AML-193 (cell line): ENCODE measurements at places on chromosomes 2 and 18.

DNA sequence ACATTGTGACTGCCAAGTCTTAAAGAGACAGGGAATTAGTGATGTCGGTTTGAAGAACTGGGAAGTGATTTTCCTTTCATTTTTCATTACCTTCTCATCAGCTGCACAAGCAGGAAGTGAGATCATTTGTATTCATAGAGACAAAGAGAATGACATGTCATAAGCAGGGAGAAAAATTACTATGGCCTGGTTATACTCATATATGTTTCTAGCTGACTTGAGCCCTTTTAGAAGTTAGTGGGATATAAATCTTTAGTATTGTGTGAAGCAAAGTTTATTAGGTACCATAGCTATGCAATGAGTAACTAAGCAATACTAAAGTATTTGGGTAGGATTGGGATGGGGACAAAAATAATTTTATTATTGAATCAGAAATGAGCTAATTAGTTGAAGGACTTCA is 284.1 kb downstream of the PID1 start:
- DNase-seq = no peak

DNA sequence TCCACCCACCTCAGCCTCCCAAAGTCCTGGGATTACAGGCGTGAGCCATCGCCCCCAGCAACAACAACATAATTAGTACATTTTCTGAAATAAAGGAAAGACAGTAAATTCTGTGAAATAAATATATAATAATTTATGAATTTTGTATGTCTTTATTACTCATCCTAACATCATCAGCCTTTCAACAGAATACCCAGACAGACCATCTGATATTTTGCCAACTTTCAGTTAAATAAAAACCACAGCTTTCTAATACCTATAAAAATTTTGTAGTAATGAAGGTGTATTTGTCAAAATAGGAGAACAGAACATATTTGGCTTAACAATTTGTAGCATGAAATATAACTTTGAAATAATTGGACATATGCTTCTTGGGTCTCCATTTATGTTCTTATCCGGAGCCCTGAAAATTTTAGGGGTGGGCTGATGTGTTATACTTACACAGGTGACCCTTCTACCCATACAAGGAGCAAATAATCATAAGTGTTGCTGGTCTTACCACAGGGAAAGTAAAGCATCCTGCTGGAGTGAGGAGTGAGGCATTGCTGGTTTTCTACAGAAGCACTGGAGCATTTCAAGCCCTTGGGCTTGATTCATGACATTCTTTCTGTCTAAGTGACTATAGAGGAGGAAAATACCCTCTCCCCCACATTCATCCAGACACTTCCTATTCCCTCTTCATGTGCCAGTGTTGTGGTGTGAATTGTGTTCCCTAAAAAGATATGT is 99.3 kb downstream of the SPOPL start:
- DNase-seq = no peak

- DNase-seq = no peak
Measured at GRCh38 chr2:50865235-50865634, 166.7 kb downstream of the NRXN1 start.

- DNase-seq = no peak
Measured at GRCh38 chr18:62721839-62722795, 6.8 kb downstream of the PHLPP1 start.

GRCh38 chr2:40716879-40717278 is 265.0 kb upstream of the SLC8A1 start:
- no peak for DNase-seq

DNA sequence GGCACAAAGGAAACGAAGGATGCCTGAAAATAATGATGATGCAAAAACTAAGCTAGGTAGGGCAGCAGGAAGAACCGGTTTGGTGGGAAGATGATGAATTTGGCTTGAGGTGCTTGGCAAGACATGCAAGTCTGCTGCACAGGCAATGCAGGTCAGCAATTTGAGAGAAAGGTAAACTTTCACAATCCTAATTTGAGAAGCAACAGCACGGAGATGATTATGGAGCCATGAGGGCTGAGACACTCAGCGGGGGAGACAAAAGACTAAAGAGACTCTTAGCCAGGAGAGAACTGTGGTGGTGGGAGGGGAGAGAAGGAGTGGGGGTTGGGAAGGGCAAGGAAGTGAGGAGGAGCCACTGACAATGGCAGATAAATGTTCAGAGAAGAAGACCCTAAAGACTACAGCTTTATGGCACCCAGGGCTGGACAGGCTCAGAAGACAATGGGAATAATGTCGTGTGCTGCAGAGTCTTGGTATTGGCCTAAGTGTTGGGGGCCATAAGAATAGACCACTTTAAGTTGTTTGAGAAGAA is 19.4 kb upstream of the RNF149 start:
- DNase-seq = no peak

DNA sequence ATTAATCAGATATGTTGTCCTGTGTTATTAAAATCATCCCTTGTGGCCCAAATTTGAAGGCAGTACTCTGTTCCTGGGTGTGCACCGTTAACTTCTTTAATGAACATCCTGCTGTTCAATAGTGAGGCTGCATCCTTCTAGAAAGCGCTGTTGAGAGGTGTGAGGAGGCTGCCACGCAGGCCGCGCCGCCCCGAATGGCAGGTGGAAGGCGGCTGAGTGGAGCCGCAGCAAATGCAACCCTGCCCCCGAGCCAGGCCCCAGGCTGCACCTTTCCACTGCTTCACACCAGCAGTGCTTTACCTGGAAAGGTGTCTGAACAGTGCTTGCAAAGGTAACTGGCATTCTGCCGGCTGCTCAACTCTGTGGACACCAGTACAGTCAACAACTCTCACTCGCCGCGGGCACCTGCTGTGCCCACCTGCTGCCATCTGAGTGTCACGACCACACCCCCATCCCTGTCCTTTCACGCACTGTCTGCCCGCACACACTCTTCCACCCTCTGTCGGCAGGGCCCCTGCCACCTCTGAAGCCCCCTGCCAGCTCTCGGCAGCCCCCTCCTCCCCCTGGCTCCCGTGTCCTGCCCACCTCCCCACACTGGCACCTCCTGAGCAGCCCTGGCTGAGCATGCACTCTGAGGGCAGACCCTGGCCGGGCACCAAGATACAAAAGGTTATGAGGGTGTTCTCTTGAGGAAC is 70.9 kb downstream of the ODC1 start:
- no peak for DNase-seq

- DNase-seq = no peak
Measured at GRCh38 chr2:46718784-46719183, 196.8 kb downstream of the MCFD2 start.

GRCh38 chr2:19207452-19207851 is 151.0 kb downstream of the OSR1 start:
- no peak for DNase-seq

DNA sequence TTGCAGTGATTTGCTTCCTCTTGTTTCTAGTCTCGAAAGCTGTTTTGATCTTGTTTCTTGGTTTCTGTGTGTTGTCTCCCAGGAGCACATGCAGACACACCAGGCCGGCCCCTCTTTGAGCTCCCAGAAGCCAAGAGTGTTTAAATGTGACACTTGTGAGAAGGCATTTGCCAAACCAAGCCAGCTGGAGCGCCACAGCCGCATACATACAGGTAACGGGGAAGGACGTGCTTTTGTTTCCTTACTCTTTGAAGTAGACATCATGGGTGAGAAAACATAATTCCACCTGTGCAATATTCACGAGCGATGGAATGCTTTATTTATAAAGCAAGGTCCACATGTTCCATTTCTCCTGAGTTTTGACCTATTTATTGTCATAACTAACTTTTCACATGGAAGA is 137.2 kb downstream of the ZNF236 start:
- no peak for DNase-seq

GRCh38 chr18:62399781-62400308 is 74.7 kb downstream of the TNFRSF11A start:
- DNase-seq = no peak

- no peak for DNase-seq
Measured at GRCh38 chr2:190843890-190844699, 36.5 kb upstream of the GLS start.

DNA sequence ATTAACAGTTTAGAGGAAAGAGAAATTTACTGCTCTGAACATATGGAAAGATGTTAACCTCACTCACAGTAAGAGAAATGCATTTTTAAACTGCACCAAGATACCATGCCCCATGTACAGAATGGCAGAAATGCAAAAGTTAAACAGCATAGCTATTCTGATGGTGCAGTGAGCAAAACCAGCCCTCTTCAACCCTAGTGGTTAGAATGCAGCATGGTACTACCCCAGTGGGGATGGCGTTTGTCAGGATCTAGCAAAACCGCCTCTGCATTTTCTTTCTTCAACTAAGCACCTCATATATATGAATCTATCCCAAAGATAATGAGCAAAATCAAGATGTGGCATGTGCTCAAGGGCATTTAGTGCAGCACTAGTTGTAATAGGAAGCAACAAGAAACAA is 98.0 kb downstream of the MGAT5 start:
- no peak for DNase-seq

- no peak for DNase-seq
Measured at GRCh38 chr18:31040686-31041270, 1.8 kb downstream of the DSC3 start.

- DNase-seq = no peak
Measured at GRCh38 chr2:206143451-206143850, 15.8 kb downstream of the NDUFS1 start.

GRCh38 chr2:122094557-122094956 is 339.1 kb downstream of the TSN start:
- DNase-seq = no peak

DNA sequence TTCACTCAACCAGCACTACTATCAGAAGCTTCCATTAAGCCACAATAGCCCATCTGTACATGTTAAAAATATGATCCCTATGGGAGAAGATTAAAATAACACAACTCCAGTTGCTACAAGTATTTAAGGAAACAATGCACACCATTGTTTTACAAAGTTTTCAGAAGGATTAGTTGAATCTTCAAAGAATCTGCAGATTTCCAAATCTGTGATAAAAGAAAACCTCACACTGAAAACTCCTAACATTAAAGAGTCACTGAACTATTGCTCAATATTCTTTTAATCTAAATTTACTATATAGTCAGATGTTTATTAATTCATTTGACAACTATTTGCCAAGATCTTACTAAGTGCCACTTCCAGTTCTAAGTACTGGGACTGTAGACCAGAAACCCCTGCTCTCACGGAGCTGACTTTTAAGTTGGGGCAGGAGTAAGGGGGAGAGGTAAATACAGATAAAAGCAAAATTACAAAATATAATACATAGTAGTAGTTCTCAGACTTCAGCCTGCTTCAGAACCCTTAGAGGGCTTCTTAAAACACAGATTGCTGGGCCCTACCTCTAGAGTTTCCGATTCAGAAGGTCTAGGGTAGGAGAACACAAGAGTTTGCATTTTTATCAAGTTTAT is 94.4 kb downstream of the STK39 start:
- no peak for DNase-seq

DNA sequence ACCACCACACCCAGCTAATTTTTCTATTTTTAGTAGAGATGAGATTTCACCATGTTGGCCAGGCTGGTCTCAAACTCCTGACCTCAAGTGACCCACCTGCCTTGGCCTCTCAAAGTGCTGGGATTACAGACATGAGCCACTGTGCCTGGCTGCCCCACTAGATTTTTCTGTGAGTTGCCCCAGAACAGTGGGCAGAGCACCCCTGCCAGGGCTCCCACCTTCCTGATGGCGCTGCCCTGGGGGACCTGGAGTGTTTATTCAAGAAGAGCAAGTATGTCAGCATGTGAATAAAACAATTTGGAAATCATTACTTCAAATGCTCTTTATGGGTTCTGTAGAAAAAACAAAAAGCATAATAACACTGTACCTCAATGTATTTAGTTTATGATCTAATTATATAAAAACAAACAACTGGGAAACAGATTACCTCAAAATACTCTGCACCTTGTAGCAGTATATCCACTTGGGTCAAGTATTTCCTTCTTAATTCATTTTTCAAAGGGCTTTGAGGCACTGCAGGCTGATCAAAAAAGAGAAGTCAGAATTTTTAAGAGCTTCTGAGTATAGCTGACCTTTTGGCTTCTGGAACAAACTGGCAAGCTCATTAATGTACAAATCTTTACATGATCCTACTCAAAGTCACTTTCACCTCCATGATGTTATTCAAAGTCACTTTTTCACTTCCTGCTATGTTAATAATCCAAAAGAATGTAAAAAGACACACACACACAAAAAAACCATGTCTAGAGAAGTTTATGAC is 8.9 kb downstream of the HJURP start:
- DNase-seq = no peak

- DNase-seq = no peak
Measured at GRCh38 chr2:237304763-237305514, 109.0 kb downstream of the COL6A3 start.

DNA sequence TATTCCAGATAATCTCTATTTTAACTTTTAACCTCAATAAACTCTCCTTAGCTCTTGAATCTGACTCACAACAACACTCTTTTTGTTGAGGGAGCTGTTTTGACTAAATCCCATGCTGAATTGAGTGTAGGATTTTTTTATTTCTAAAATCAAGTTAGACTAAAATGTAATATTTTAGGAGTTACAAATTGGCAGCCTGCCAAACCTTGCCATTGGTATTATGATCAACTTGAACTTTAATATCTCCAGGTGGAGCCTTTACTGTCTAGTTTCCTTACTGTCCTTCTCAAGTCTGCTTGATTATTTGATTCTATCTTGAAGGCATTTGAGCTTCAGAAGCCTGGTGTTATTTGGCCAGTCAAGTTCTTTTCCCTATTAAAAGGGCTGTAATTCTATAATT is 8.7 kb downstream of the PIKFYVE start:
- DNase-seq = no peak

DNA sequence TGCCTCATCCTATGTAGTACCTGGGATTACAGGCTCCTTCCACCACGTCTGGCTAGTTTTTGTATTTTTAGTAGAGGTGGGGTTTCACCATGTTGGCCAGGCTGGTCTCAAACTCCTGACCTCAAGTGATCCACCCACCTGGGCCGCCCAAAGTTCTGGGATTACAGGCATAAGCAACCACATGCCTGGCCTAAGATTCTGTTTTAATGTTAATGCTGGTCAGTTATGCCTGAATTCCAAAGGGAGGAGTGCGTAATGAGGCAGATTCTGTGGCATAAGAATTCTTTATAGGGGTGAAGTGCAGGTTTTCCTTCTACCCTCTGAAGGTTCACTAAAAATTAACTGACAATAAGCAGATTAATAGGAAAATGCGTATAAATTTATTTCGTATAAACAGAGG is 1343.8 kb upstream of the LRRTM1 start:
- DNase-seq = no peak
